ENCODE measurements at places on chromosomes 6 and 20.
A peak's percentile ranks its signal among the peaks of the same experiment; 100 is the strongest.

- no peak for DNase-seq
Observed at GRCh38 chr6:150065083-150065482, 3.8 kb downstream of the ULBP3 start.

DNA sequence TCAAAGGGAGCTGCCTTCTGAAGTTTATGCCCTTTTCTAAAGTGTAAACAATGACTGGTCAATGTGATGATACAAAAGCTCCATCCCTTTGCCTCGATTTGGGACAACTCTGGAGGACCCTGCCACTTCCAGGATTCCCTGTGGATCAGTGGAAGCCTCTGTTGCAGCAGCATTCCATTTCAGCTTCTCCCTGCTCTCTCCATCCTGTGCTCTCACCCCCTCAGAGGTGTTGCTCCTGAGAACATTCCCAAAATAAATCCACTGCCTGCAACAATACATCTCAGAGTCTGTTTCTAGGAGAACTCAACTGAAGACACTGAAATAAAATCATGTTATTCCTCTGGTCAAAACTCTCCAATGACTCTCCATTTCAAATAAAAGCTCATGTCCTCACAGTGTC is 263.6 kb downstream of the HACE1 start:
- no peak for DNase-seq

GRCh38 chr20:62824476-62825332 is 7.9 kb downstream of the COL9A3 start:
- DNase-seq: no peak

- DNase-seq: no peak
Observed at GRCh38 chr6:15285682-15286294, 39.9 kb downstream of the JARID2 start.

GRCh38 chr6:14676064-14676463 is 558.5 kb downstream of the CD83 start:
- peak; percentile 44 for DNase-seq

DNA sequence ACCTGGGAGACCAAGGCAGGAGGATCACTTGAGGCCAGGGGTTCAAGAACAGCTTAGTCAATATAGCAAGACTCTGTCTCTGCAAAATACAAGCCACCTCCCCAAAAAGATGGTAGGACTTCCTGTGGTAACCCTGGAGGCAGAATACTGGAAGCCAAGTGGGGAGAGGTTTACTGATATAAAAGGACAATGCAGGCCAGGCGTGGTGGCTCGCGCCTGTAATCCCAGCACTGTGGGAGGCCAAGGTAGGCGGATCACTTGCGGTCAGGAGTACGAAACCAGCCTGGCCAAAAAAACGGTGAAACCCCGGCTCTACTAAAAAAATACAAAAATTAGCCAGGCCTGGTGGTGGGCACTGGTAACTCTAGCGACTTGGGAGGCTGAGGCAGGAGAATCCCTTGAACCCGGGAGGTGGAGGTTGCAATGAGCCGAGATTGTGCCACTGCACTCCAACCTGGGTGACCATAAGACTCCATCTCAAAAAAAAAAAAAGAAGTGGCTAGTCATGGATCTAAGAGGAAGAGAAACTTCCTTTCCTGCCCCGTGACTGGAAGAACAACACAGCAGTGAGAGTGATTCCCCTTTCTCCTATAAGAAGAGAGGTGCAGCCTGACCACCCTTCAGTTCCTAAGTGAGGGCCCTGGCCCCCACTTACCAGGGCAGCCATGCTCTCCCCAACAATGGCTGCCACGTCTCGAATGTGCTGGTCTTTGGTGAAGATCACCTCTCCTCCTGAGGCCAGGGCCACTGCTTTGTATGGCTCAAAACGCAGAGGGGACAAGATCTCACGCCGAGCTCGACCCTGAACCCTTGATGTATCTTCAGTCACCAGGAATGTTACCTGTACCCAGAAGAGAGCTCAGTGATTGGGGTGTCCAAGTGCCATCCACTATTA is 6.2 kb downstream of the SAPCD1 start:
- DNase-seq: no peak

- no peak for DNase-seq
Observed at GRCh38 chr6:152859225-152859624, 108.6 kb downstream of the VIP start.

GRCh38 chr20:57390604-57391438 is at the start of gene RBM38:
Gene RBM38, plus strand, starts transcription at chr20:57391396. Its CDS starts 186 bp downstream, at chr20:57391582.
- DNase-seq: peak; percentile 5

- DNase-seq: no peak
Observed at GRCh38 chr6:110352563-110353262, 5.4 kb downstream of the METTL24 start.

DNA sequence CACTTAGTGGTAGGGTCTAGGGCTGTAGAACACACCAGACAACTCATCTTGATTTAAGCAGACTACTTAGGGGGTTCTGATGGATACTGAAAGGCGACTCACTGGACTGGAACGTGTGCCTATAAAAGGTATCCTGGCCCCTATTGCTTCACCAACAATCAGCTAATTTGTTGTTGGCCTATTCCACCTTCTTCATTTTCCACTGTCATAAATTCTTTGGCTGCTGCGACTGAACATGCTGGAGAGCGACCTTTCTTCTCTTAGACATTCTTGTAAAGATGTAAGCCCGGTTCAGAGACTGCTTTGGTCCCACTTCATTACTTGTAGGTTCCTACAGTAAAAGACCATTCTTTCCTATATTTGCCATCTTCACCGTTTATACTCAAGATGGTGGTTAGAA is 609.9 kb upstream of the CITED2 start:
- no peak for DNase-seq

DNA sequence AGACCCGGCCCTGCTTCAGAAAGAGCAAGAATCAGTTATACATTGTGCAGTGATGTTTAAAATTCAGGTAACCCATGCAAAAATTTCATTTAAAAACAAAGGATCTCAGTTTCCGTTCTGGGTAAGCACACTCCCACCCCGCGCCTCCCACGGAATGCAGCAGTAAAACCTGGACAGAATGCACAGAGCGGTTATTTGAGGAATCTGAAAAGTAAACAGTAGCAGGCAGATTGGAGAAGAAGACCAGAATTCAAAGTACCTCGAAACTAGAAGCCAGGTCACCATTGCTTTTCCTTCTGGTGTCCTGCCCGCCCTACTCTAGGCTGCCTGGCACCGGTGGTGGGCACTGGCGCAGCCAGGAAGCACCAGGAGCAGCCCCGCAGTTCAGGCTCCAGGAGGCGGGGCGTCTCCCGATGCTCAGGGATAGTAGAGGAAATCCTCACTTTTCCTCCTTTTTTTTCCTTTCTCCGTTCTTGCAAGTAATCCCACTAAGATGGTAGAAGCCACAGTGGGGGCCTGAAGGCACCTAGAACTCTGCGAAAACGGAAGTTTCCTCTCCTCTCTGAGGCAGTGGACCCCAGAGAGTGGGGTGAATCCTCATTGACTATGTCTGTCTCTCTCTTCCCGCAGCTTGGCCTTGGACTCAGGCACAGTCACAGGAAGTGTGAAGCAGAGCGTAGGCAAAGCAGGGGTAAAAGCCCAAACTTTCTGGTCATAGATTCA is 28.3 kb downstream of the METTL24 start:
- DNase-seq: peak; percentile 78

DNA sequence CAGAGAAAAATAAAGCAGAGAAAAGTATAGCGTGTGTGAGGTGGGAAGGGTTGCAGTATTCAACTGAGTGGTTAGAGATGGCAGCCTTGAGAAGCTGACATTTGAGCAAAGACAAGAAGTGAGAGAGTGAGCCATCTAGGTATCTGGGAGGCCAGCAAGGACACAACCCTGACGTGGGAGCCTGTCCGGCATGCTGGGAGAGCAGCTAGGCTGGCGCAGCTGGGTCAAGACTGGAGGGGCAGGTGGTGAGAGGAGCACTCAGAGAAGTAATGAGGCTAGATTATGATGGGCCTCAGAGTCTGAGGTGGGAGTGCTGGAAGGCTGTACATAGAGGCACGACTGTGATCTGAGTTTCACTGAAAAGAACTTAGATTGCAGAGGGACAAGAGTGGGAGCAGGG is 12.9 kb downstream of the TTPAL start:
- DNase-seq: no peak

GRCh38 chr6:53042112-53042511 is 23.1 kb upstream of the FBXO9 start:
- peak; percentile 78 for DNase-seq

- DNase-seq: no peak
Observed at GRCh38 chr20:22217712-22218352, 366.5 kb downstream of the FOXA2 start.

- DNase-seq: no peak
Observed at GRCh38 chr6:1326535-1327121, 14.7 kb downstream of the FOXQ1 start.

DNA sequence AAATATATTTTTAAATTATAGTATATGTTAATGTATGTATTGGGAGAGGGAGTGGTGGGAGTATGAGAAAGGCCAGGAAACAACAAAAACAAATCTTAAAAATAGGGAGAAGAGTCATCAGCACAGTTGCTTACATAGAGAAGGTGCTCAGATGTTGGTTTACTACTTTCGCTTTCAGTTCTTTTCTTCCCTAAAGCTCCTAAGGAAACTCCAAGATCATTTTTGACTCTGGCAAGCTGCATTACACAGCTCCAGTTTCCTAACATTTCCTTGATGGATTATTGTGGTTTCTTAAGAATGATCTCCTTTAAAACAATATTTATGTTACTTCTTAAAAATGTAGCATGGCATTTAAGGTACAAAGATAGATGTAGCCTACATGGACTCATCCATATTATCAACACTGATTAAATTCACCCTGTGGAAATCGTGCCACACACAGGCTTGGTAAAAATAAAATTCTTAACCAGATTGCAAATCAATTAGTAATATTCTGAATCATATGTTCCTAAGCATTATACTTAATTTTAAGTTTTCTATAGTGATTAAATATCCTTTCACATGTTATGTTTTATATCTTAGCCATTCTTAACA is 118.0 kb upstream of the MAN1A1 start:
- no peak for DNase-seq

GRCh38 chr20:7596541-7596940 is 343.7 kb downstream of the HAO1 start:
- no peak for DNase-seq

GRCh38 chr6:100382767-100383195 is 81.9 kb downstream of the SIM1 start:
- DNase-seq: peak; percentile 17

DNA sequence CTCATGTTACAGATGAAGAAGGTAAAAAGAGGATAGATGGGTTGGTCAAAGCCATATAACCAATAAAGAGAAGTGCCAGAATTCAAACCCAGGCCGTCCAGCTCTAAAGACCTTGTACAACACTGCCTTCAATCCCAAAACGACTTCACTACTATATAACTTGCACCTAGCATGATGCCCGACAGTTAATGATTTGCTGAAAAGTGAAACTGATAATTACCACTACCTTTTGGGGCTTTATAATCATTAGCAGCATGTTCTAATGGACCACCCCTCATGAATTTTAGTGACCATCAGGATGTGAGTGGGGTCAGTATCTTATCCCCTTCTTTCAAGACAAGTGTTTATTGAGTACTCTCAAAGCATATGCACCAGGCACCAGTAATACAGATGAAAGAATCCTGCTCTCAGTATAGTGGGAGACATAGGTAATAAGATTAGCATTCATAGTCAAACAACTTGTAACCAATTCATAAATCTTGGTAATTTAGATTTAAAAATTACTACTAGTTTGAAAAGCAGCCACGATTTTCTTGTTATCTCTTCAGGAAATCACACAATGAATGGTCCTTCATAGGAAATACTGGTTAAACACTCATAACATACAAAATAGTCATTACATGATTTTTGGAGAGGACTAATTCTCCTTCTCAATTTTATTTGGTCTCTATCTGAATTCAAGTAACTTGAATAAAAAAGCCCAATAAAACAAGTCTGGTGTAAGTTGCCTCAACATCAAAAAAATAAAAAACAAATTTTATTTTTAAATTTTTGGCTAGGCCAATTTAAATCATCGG is 98.0 kb downstream of the EPB41L2 start:
- DNase-seq: no peak

- no peak for DNase-seq
Observed at GRCh38 chr6:12279322-12280091, 10.7 kb upstream of the EDN1 start.

DNA sequence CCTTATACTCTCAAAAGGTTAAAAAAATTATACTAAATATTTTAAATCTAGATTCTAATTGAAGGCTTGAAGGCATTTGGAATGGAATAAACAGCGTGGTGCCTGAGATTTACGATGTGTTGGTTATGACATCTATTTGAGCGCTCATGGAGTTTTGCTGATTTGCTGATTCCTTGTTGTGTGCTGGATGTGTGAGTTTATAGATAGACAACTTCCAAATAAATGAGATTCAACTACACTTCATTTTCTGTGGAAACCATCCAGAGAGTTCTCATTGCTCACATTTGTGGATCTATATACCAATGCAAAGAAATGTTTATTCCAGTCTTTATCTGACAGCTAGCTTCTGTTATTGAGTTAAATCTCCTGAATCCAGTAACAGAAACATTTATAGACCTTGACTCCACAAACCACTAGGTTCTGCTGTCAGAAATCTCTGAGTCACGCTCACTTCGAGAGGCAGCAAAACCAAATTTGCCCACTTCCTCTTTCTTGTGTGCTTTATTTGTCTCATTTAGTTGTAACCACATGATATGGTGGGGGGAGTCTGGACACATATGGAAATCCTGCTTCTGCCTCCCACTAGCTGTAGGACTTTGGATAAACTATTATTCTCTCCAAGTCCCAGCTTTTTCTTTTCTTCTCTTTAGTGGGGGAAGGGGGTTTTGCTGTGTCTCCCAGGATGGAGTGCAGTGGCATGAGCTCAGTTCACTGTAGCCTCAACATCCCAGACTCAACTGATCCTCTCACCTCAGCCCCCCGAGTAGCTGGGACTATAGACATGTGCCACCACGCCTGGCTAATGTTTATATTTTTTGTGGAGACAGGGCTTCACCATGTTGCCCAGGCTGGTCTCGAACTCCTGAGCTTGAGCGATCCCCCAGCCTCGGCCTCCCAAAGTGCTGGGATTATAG is 54.5 kb downstream of the IPCEF1 start:
- DNase-seq: peak; percentile 59

GRCh38 chr20:12733811-12734210 is 275.0 kb upstream of the SPTLC3 start:
- peak; percentile 8 for DNase-seq

- DNase-seq: no peak
Observed at GRCh38 chr6:16135066-16135465, 6.2 kb downstream of the MYLIP start.

DNA sequence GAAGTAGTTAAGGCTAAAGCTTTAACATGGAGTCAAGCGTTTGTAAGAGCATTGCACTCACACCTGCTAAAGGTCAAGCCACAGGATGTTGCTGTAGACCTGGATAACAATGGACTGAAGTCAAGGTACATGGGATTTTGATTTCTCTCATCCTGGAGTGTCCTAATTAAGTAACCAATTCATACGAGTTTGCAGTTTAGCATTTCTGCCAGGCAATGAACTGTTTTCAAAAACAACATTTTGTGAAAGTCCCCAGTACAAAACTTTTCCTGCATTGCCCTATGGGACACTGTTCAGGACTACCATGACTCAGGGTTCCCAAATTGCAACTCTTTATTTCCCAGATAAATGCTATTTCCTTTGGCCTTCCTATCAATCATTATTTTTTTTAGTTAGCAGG is 17.4 kb upstream of the SIRPB1 start:
- DNase-seq: peak; percentile 33

GRCh38 chr20:25356271-25356933 is 34.2 kb downstream of the ABHD12 start:
- DNase-seq: no peak
